Fibroblast of villous mesenchyme (primary cell): ENCODE measurements at places on chromosomes 1 and 21. TPM values are rescaled to one million over a fixed set of nuclear protein-coding genes. Genes with fewer than 3 reads are reported as not detected.
A peak's percentile ranks its signal among the peaks of the same experiment; 100 is the strongest.

GRCh38 chr1:197801111-197801482 is 25.8 kb upstream of the DENND1B start:
- DNase-seq: no peak

DNA sequence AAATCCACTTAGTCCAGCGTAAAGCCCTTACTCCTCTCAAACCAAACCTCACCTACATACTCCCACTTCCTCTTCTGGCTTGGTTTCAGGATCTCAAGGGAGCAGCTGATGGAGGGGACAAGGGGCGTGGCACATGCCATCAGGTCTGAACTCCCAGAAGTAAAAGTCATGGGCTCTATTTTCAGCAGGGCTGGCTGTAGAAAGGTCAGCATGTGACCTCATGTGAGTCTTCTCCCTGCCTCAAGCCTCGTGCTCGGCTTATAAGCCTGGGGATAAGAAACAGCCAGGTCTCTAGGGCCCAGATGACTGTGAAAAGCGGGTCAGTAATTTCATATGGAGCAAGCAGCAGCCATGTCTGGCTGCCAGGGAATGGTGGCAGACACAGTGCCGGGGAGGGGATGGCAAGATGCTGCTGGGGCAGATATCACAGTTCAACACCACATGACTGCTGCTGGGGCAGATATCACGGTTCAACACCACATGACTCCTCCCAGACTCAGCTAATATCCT is 227.9 kb downstream of the KCNH1 start:
- no peak for DNase-seq

Gene AGT
- total RNA-seq: 0.32 TPM in 1 of 2 replicates, not detected in the other

DNA sequence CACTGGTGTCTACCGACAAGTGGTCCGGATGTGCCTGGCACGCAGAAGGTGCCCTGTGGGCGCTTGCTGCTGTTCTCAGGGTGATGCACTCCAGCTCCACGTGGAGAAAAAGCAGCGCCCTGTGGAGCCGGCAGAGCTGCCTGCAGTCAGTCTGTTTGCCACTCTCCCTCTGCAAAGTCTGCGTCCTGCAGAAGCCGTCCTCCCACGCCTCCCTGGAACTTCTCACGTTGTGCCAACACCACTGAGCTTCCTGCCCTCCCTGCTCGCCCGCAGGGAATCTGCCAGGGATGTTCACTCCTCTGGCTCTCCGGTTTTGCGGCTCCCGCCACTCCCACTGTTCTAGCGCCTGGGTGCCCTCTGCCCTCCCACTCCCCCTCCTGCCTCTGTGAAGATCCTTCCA is 19.8 kb upstream of the UBXN10 start:
- DNase-seq: no peak

GRCh38 chr1:86155051-86155806 is 1.3 kb downstream of the COL24A1 start:
- DNase-seq: no peak

Gene TAS1R1
- under 0.01 TPM in 1 of 2 replicates, not detected in the other for total RNA-seq

DNA sequence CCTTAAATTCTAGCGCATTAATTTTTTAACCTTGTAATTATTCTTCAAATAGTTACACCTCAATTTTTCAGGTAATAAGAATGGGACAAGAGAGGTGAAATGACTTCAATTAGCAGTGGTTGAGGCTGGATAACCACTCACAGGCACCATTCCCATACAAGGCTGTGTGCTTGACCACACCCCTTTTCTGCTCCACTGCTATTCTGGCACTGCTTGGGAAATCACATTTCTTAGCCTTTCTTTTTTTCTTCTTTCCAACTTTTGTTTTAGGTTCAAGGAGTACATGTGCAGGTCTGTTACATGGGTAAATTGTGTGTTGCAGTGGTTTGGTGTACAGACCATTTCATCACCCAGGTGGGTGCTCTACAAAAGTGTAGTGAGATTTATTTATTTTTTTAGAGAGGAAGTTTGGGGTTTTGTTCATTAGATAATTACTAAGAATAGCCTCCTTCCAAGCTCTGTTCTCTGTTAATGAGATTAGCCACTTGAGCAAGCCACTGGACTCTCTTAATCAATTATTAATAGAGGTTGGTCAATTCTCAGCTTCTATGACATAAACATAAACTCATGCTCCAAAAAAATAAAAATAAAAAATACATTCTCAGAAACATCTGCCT is 14.4 kb downstream of the ILDR2 start:
- DNase-seq: no peak

Gene CTSE
- total RNA-seq: not detected in 2 replicates

Gene PRELP
- under 0.01 and 0.43 TPM in 2 replicates for total RNA-seq

Gene PKP1
- total RNA-seq: under 0.01 TPM in 1 of 2 replicates, not detected in the other

DNA sequence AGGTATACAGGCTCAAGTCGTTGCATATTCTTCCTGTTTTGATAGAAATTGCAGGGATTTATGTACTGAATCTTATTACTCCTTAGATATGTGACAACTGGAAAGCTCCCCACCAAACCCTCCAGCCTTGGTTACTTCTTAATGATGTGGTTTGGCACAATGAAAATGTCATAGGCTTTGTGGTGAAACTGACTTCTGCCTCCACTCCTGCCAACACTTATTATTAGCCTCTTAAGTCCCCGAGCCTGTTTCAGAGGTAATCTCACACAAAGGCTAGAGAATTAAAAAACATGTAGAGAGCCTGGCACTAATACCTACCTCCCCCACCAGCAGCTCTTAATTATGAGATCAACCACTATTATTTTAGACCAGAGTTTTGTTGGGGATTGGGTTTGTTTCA is 4.2 kb downstream of the COX20 start:
- peak; percentile 15 for DNase-seq

GRCh38 chr1:26767714-26768113 is 20.0 kb upstream of the PIGV start:
- no peak for DNase-seq

DNA sequence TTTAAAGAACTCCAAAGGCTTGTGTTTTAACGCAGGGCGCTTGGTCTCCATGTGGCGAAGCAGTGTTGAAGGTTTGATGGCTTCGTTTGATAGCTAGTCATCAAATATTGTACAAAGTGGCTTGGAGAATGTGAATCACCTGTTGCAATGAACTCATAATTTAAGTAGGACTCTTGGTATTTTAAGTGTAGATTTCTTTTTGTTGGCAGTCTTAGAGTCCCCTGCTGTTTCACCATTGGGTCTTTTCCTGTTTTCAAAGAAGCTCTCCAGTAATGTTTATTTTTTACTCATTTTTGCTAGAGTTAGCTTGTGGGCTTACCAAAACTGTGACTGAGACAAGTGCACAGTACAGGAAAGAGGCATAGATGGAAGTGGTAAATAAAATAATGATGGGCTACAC is 26.2 kb downstream of the RASAL2 start:
- no peak for DNase-seq

DNA sequence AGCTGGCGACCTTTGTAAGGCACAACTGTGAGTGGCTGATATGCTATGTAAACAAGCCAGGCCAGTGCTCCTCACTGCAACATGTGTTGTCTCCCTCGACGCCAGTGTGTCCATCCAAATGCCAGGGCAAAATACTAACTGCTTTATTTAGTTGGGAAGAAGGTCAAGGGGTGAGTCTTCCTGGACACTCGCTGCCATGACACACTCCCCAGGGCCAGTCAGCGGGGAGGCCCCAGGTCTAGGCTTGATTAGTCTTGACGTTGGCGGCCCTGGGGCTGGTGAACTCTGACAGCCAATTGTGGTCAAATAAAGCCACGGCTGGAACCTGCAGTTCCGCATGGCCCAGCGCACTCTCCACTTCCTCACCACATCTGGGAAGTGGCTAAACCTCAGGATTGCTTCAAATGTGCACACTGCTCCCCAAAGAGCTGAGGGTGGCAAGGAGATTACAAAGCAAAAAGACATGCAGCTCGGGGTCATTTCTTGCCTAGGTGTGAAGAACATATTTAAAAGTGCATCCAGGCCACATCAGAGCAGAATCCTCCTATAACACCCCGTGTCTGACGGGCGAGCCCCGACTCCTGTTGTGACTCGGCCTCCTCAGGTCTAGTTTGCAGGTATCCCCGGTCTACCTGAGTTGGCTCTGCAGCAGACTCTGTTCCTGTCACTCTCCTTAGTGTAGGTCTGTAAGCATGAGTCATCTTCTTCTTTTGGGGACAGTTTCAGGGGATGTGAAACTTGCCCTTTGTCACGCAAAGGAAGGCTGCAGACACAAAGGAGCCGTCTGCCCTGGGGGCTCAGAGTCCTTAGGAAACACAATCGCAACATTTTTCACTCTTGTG is 183.5 kb downstream of the RUNX1 start:
- DNase-seq: peak; percentile 74

- no peak for DNase-seq
Observed at GRCh38 chr1:201214886-201215285, 24.3 kb downstream of the IGFN1 start.

GRCh38 chr1:166119471-166119965 is 47.3 kb downstream of the FAM78B start:
- DNase-seq: no peak

DNA sequence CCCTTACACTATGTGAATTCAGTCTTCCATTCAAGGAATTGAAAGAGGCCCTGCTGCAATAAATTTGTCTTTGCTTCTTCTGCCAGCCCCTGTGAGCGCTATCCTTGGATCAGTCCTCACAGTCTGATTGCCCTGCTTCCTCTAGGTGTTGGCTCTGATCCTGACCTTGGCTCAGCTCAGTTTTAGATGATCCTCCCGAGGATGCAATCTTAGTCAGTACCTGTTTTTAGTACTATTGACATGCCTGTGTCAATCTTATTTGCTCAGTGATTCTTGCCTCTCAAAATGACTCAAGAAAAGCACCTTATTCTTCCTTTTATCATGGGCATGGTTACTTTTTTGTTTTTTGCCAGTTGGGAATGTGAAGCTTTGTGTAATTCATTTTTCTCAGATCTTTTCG is 101.4 kb upstream of the KCNK1 start:
- no peak for DNase-seq

Gene UBL4B
- under 0.01 TPM in 1 of 2 replicates, not detected in the other for total RNA-seq

- peak; percentile 34 for DNase-seq
Observed at GRCh38 chr21:31732597-31733550, 956 bp upstream of the SCAF4 start.

- DNase-seq: no peak
Observed at GRCh38 chr1:6753320-6754140, 31.7 kb upstream of the CAMTA1 start.

Gene TMEM82
- total RNA-seq: not detected in 2 replicates

GRCh38 chr1:62318756-62319544 is at the start of gene KANK4:
Gene KANK4, minus strand, starts transcription at chr1:62319434. Its CDS starts 37,870 bp downstream, at chr1:62281564.
- no peak for DNase-seq

Gene FCGR3B
- total RNA-seq: not detected in 2 replicates

GRCh38 chr1:7615138-7615537 is 156.0 kb upstream of the VAMP3 start:
- DNase-seq: no peak

- no peak for DNase-seq
Observed at GRCh38 chr1:7373876-7374562, 397.1 kb upstream of the VAMP3 start.

DNA sequence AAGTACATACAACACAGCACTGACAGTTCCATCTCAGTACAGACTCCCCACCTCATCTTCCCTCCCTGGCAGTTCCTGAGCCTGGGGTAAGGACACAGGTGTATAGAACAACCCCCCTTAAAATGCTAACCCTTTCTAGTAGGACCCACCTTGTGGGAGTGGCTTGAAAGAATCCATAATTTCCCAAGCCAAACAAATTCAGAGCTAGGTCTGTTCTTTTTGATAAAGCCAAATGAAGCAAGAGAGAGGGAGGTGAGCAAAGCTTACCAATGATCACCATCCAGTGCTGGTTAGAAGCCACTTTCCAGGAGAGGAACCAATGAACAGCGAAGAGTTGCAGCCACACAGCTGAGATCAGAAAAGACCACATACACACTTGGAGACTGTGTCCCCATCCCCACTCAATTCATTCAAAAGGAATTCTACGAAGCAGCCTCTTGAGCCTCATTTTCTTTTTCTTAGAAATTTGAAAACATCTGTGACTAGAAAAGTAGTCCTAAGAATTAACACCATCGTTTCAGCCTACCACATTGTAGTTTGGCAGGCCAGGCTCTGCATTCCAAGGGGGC is 9.2 kb downstream of the UBE2Q1 start:
- DNase-seq: no peak

Gene DPT
- total RNA-seq: 0.32 and 1.7 TPM in 2 replicates

DNA sequence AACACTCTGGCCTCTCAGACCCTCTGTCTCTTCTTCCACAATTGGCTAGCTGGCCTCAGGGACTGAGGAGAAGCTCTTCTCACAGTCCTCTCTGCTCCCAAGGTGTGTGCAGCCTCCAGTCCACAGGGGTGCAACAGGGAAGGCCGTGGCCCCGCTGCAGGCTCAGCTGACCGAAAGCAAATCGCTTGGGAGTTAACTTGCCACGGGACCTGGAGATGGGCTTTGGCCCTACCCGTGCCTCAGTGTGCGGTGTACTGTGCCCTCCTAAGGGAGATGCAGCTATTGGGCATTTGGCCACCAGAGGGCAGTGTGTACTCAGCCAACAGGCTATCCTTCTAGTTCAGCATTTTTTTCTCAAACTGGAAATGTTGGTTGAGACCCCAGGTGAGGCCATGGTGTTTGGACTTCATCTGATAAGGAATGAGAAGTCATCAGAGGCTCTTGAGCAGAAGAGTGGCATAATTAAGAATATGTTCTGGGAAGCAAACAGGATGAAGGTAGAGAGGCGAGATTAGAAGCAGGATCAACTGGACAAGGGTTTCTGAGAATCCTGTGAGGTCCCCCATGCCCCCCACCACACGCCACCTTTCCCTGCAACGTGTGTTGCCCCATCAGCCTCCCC is 42.5 kb upstream of the TMEM125 start:
- DNase-seq: peak; percentile 75

- no peak for DNase-seq
Observed at GRCh38 chr21:16406355-16406754, 676.6 kb downstream of the USP25 start.

DNA sequence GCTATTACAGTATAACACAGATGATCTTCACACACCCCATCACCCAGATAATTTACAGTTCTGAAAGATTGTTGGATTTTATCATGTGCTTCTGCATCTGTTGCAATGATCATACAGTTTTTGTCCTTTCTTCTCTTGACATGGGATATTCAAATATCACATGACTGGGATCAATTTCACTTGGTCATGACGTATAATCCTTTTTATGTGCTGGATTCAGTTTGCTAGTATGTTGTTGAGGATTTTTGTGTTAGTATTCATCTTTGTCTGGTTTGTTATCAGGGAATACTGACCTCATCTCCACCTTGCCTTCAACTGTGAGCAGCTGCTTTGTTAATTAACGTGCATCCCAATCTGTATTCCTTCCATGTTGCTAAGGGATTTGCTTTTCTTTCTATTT is 44.7 kb upstream of the DISC1 start:
- no peak for DNase-seq

DNA sequence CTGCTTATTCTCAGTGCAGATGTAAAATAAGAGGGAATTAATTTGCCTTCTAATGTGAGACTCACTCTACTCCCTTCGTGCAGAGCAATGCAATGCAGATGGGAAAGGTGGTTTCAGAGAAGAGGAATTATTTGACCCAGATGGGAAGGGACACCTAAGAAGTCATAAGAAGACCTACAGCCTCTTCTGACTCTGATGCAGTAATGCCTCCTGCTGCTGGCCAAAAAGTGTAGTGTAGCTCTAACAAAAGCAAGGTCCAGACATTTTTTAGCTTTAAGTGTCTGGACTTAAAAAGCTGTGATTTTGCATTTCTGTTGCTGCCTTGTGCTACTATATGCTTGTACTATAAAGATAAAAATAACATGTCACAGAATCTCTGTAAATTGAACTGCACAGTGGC is 501.4 kb downstream of the TTLL7 start:
- peak; percentile 6 for DNase-seq
